ENCODE measurements at places on chromosomes 4 and X. TPM values are rescaled to one million over a fixed set of nuclear protein-coding genes. Genes with fewer than 3 reads are reported as not detected.
A peak's percentile ranks its signal among the peaks of the same experiment; 100 is the strongest.

WDR17 gene
- 0.70 TPM for total RNA-seq

CSAG2 gene
- 1.3 TPM for total RNA-seq

DNA sequence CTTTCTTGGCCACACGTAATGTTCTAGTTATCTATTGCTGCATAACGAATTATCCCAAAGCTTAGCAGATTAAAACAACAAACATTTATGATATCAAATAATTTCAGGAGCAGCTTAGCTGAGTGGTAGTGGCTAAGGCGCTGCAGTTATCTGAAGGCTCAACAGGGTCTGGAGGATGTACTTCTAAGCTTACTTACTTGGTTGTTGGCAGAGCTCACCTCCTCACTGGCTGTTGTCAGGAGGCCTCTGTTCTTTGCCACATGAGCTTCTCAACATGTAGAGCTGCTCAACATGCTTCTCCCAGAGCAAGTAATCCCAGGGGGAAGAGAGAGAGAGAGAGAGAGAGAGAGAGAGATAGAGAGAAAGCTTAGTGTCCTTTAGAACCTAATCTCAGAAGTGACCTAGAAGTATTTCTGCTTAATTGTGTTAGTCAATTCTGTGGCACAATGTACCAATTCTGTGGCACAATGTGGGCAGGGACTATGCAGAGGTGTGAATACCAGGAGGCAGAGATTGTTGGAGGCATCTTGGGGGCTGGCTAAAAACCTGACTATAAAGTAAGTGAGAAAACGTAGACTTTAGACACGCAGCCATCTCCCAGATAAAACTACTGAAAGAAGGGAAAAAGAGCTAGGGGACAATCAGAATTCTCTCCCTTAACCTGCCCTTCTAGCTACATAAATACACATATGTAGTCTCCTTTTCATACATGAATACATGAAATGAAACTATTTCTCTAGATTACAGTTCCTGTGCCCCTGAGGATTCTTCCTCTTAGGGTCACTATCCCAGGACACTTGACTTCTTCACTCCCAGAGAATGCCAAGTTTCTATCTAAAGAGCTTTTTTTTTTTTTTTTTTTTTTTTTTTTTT lies 40.2 kb downstream of the HOPX start:
- peak overlapping the region; percentile 59 for H3K27ac ChIP-seq
- no peak for DNase-seq
- peaks cover 9% of the 10 kb centered on the region for H3K36me3 ChIP-seq
- H3K4me1 ChIP-seq, result peaks cover 28% of the 10 kb centered on the region
- H3K4me3 ChIP-seq, result no peak overlapping the region
- H3K27me3 ChIP-seq, result no peaks in the 10 kb centered on the region

DNA sequence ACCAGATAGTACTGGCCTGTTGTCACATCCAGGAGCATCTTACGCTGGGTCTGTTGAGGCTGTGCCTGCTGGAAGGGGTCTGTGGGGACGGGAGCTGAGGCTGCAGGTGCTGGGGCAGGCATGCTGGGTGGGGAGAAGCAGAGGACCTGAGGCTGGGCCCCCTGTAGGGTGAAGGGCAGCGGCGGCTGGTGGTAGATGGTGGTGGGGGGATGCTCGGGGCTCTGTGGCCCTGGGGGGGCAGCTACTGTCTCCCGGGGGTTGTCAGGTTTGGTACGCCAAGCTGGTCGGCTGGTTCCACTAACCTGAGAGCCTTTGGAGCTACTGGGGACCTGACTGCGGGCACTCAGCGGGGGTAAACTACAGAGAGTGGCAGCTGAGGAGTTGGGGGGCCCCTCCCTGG lies 7.8 kb downstream of the C4orf54 start:
- H3K27me3 ChIP-seq, result peaks cover 2% of the 10 kb centered on the region
- no peak overlapping the region for H3K4me3 ChIP-seq
- H3K36me3 ChIP-seq, result no peaks in the 10 kb centered on the region

- H3K36me3 ChIP-seq, result peaks cover 55% of the 10 kb centered on the region
- H3K4me3 ChIP-seq, result no peak overlapping the region
- no peaks in the 10 kb centered on the region for H3K27me3 ChIP-seq
- H3K27ac ChIP-seq, result no peak overlapping the region
- no peaks in the 10 kb centered on the region for H3K4me1 ChIP-seq
- DNase-seq, result no peak
Observed at GRCh38 chrX:70352496-70352895, 62.6 kb downstream of the KIF4A start.

DNA sequence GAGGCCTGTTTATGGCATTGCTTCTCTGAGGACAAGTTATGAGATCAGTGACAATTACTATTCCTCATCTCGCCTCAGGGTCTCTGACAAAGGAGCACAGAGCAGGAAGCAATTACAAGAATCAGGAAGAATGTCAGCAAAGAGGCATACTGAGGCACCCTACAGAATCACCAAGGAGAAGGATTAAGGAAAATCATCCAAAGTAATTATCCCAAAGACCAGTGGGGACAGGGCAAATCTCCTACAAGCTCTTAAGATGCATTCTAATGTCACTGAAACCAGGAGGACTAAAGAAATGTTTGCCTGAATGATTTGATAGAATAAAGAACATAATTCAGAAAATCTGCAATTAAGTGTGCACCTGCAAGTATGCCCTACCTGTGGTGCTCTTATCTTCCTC lies 206.2 kb downstream of the RCHY1 start:
- no peaks in the 10 kb centered on the region for H3K4me1 ChIP-seq
- DNase-seq, result no peak
- H3K36me3 ChIP-seq, result no peaks in the 10 kb centered on the region
- no peaks in the 10 kb centered on the region for H3K27me3 ChIP-seq
- H3K4me3 ChIP-seq, result no peak overlapping the region

DNA sequence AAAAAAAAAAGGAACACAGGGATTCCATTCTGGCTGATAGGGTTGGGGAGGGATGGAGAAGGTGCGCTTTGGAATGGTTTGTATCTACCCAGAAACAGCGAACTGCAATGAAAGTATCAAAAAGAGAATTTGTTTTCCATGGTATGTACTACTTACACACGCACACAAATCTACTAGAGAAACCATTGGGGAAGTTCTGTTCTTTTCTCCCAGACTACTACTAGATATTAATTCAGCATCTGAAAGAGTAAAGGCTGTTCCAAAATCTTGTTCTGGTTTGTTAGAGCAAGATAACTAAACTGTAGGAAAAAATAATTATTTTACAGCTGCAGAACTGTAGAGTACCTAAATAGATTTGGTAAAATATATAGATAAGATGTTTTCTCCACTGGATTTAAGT lies 118.4 kb downstream of the CBR4 start:
- H3K27ac ChIP-seq, result no peak overlapping the region
- H3K36me3 ChIP-seq, result peaks cover 7% of the 10 kb centered on the region
- no peaks in the 10 kb centered on the region for H3K4me1 ChIP-seq
- no peak for DNase-seq
- no peak overlapping the region for H3K4me3 ChIP-seq

DNA sequence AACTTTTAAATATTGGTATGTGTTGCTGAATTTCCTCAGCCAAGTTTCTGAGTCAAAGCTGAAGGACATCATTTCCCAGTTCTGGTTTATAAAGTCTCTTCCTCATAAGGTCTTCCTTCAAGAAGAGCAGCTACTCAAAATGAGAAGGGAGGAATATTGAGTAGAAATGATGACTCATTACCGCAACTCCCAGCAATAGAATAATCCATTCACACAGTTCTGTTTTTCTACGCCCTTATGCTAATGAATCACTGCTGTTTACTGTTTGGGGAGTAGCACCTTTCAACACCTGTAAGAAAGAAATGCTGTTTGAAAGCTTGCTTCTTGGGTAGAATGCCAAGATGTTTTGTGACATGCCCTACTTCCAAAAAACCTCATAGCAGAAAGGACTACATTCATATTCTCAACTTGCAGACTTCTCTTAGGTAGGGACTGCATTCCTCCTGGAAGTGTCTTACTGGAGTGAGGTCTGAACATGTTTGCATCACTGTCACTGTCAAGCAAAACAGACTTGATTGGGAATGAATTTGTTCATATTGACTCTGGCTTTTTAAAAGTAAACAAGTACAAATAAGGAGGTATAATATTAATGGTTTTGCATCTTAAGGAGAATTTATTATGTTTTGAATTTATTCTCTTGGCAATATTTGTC lies 147.2 kb upstream of the BANK1 start:
- no peaks in the 10 kb centered on the region for H3K36me3 ChIP-seq
- no peak overlapping the region for H3K4me3 ChIP-seq
- H3K27me3 ChIP-seq, result peaks cover 13% of the 10 kb centered on the region
- no peaks in the 10 kb centered on the region for H3K4me1 ChIP-seq
- H3K27ac ChIP-seq, result no peak overlapping the region
- DNase-seq, result no peak

DNA sequence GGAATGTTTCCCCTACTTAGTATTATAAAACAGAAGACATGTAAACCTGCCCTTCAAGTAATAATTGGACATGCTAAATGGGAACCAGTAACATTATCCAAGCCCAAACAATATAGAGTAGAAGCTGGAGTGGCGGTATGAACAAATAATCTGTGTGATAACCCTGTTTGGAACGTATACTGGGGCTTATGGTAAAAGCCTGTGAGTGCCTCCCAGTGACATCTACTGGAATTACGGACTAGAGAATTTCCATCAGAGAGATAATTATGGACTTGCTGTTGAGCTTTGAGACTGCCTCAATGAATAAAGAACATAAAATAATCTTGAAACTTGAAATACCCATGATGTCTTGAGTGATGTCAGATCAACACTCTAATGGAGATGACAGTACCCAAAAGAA lies 406.3 kb upstream of the GRIA3 start:
- no peak overlapping the region for H3K4me3 ChIP-seq
- no peaks in the 10 kb centered on the region for H3K36me3 ChIP-seq
- H3K27me3 ChIP-seq, result no peaks in the 10 kb centered on the region
- no peaks in the 10 kb centered on the region for H3K4me1 ChIP-seq

- H3K27ac ChIP-seq, result no peak overlapping the region
- DNase-seq, result no peak
Observed at GRCh38 chr4:174871407-174871806, 42.4 kb upstream of the GLRA3 start.

DNA sequence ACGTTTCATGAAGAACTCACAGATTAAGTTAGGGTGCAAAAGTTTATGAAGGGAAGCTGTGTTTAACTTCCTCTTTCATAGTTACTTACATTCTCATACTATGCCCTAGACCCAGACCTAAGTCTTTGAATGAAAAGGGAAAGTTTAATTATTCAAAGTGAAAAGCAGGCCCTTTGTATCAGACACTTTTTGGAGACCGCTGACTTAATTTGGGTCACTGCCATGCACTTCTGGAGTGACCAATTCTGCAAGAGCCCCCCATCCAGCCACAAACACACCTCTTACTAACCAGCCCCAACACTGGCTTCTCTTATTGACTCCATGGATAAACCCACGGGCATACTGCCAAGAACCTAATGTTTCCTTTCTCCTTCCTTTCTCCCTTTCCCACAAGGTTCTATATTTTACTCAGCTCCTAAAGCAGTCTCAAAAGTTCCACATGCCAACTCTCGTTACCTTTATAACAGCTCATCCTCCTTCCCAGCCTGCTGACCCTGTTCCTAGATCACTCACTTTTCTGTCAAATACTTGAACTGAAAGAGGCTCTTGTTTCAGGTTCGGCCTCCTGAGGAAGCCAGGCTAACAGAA lies 34.5 kb downstream of the ABCE1 start:
- no peaks in the 10 kb centered on the region for H3K27me3 ChIP-seq
- H3K27ac ChIP-seq, result peak overlapping the region; percentile 70
- DNase-seq, result no peak
- H3K4me3 ChIP-seq, result peak overlapping the region; percentile 26
- H3K4me1 ChIP-seq, result peaks cover 74% of the 10 kb centered on the region

DNA sequence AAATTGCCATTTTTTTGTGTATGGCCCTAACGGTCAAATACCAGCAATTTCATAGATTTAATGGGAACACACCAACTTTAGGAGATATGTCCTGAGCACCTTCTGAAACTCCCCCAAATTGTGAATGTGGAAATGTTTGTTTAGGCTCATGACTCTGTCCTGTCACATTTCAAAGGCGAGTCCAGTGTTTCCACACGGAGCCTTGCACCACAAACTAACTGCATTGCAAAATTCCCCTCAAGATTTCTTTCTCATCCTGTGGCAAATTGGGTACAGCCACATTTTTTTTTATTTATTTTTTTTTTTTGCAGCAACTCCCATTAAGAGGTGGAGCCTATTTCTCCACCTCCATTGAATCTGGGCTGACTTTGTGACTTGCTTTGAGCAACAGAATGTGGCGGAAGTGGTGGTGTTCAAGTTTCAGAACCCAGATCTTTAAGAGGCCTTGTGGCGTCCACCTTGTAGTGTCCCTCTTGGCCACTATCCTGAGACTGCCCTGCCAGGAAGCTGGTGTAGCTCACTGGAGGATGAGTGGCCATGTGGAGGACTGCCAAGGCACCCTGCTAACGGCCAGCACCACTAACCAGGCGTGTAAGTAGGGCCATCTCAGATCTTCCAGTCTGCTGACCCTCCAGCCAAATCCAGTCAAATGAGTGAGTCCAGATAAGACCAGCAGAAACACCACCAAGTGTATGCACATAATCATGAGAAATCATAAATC lies 172.4 kb upstream of the SCML1 start:
- no peak overlapping the region for H3K27ac ChIP-seq
- no peak overlapping the region for H3K4me3 ChIP-seq
- no peaks in the 10 kb centered on the region for H3K36me3 ChIP-seq
- peaks cover 5% of the 10 kb centered on the region for H3K4me1 ChIP-seq
- no peak for DNase-seq

- H3K4me3 ChIP-seq, result peak overlapping the region; percentile 91
- H3K4me1 ChIP-seq, result peaks cover 36% of the 10 kb centered on the region
- H3K27ac ChIP-seq, result peak overlapping the region; percentile 92
- peaks cover 19% of the 10 kb centered on the region for H3K36me3 ChIP-seq
- peaks cover 8% of the 10 kb centered on the region for H3K27me3 ChIP-seq
- peak; percentile 72 for DNase-seq
Observed at GRCh38 chr4:110196871-110197528, 1.4 kb downstream of the ELOVL6 start.

- no peak overlapping the region for H3K27ac ChIP-seq
- H3K4me1 ChIP-seq, result peaks cover 42% of the 10 kb centered on the region
- H3K4me3 ChIP-seq, result no peak overlapping the region
- peaks cover 31% of the 10 kb centered on the region for H3K36me3 ChIP-seq
- no peaks in the 10 kb centered on the region for H3K27me3 ChIP-seq
- DNase-seq, result no peak
Observed at GRCh38 chr4:26152056-26152455, 168.8 kb upstream of the RBPJ start.

DNA sequence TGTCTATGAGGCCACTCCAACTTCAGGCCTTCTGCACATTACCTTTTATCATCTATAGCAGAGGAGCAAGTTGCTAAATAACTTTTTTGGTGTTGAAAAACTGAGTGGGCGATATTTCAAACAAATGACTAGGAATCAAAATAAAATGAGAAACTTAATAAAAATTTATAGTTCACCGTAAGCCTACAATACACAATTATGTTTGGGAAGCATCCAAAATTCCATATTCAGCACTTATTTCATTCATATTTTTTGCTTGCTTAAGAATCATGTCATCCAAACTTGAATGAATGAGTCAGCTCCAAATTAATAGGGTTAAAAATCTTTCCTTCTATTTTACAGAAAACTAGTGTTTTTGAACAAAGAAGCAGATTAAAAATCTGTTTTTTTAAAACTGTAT lies 119.1 kb downstream of the SH3RF1 start:
- H3K27ac ChIP-seq, result no peak overlapping the region
- no peak overlapping the region for H3K4me3 ChIP-seq
- no peaks in the 10 kb centered on the region for H3K36me3 ChIP-seq
- peaks cover 8% of the 10 kb centered on the region for H3K27me3 ChIP-seq

GRCh38 chr4:106507440-106507839 lies 138.9 kb upstream of the GIMD1 start:
- H3K27me3 ChIP-seq, result no peaks in the 10 kb centered on the region
- no peak overlapping the region for H3K4me3 ChIP-seq
- no peaks in the 10 kb centered on the region for H3K4me1 ChIP-seq
- H3K27ac ChIP-seq, result no peak overlapping the region
- DNase-seq, result no peak
